Activated CD4-positive, alpha-beta T cell treated with anti-CD3 and anti-CD28 coated beads, Interleukin-2, amount 50 U/mL, for 4 hours (primary cell): ENCODE measurements at places on chromosomes 3 and 15.
A peak's percentile ranks its signal among the peaks of the same experiment; 100 is the strongest.

DNA sequence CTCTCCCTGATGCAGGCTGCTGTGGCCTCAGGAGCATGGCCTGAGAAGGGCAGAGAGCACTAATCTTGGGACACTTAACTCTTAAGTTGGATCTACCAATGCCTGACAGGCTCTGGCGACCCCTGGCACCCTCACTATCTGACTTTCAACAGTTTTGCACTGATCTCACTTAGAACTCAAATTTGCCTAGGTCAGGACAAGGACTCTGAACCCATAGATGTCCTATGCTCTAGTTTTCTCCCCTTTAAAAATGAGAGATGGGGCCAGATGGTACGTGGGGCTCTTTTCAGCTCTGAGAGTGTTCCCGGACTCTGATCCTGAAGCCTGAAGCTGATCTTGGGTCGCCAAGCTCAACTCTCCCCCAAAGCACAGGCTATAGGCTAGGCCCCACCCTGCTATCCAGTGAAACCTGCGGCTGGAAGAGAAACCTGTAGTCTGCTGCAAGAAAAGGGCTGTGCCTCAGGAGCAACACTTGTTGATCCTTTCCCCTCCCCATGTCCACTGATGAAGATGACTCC lies 65.7 kb downstream of the RPL39L start:
- DNase-seq = no peak

- DNase-seq = no peak
Measured at GRCh38 chr3:41525303-41526064, 326.2 kb downstream of the CTNNB1 start.

GRCh38 chr3:67006460-67006859 lies 8.4 kb downstream of the KBTBD8 start:
- no peak for DNase-seq

DNA sequence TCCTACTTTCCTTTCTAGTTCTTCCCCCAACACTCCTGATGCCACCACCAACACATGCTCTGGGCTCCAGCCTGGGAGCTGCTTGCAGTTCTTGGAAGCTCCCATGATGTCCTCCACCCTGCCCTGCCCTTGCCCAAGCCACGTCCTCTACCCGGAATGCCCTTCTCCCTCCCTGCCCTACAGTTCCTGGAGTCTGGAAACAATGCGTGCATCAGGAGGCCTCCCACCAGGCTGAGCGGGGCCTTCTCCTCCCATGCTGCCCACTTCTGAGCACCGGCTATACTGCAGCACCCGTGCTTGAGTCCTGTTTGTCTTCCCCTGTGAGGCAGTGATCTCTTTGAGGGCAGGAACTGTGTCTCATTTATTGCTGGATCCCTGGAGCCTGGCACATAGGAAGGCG lies 44.6 kb downstream of the DGKG start:
- no peak for DNase-seq

DNA sequence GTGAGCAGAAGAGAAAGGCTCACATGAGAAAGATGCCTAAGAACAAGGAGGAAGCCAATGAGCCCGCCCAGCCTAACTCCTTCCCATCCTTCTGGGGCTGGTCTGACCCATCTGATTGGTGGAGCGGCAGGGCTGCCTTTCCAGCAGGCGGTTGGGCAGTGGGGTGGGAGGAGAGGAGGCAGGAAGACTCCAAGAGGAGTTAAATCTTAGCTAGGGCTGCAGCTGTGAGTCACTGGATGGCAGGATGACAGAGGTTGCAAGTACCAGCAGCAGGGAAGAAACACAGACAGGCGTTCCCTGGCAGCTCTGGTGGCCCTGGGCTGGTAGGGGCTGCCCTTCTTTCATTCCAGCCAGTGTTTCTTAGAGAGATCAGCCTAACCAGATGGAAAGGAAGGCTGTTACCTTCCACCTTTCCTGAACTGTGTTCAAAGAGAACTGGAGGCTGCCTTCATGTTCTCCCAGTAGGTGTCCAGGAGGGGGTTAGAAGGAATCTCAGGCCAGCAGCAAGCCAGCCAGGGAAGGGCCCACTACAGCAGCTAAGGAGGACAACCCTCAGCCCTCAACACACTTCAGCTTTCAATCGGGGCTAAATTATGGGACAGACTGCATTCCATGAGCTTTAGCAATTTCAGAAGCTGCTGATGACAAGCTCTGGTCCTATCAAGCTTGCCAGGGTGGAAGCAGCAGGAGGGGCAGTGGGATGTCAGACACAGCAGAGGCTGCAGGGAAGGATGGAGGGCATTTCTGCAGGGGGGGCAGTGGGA lies 50.3 kb downstream of the CHSY1 start:
- DNase-seq = no peak

- no peak for DNase-seq
Measured at GRCh38 chr3:1007866-1008265, 85.0 kb upstream of the CNTN6 start.

GRCh38 chr15:20348900-20349773 lies 192.5 kb downstream of the GOLGA6L6 start:
- no peak for DNase-seq

GRCh38 chr3:183513046-183513706 lies 42.3 kb downstream of the KLHL6 start:
- DNase-seq = no peak

GRCh38 chr3:14474363-14475081 lies 65.6 kb downstream of the GRIP2 start:
- no peak for DNase-seq

GRCh38 chr3:107913701-107914100 lies 177.1 kb downstream of the CD47 start:
- DNase-seq = no peak

DNA sequence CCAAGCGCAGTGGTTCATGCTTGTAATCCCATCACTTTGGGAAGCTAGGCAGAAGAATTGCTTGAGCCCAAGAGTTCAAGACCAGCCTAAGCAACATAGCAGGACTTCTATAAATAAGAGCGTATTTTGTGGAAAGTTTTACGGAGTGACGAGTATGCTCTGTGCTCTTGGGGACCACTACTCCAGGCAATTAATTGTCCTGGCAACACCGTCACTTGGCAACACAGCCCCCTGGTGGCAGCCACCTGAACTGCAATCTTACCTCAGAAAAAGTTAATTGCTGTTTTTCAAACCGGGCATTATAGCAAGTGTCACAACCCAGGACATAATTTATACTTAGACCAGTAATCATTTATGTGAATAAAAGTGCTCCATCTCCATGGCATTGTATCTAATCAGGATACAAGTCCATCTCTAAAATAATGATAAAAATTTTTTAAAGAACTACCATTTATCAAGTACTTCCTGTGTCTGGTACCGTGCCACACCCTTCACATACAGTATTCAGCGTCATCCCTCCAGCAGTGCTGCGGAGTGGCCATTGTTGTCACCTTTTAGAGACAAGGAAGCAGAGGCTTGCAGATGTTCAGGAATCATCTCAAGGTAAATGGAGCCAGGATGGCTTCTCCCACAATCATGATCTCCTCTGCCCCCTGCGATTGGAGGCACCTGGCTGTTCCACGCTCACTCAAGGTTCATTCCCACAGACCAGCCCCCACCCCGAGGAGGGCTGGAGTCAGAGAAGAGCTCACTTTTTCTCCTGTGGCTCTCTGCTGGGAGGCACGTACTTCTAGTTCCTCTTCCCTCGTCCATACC lies 34.5 kb downstream of the PLA2G4D start:
- DNase-seq = peak; percentile 68

GRCh38 chr15:70859322-70859908 lies 5.5 kb upstream of the LARP6 start:
- DNase-seq = no peak
